Frontal cortex (tissue), 4 donors: ENCODE measurements at places on chromosomes 11 and 22.
A peak's percentile ranks its signal among the peaks of the same experiment; 100 is the strongest.

- no peak for DNase-seq
Measured at GRCh38 chr11:62830904-62831519, 839 bp downstream of the STX5 start.

GRCh38 chr11:119085437-119085847 lies 761 bp downstream of the HMBS start:
- no peak for DNase-seq

DNA sequence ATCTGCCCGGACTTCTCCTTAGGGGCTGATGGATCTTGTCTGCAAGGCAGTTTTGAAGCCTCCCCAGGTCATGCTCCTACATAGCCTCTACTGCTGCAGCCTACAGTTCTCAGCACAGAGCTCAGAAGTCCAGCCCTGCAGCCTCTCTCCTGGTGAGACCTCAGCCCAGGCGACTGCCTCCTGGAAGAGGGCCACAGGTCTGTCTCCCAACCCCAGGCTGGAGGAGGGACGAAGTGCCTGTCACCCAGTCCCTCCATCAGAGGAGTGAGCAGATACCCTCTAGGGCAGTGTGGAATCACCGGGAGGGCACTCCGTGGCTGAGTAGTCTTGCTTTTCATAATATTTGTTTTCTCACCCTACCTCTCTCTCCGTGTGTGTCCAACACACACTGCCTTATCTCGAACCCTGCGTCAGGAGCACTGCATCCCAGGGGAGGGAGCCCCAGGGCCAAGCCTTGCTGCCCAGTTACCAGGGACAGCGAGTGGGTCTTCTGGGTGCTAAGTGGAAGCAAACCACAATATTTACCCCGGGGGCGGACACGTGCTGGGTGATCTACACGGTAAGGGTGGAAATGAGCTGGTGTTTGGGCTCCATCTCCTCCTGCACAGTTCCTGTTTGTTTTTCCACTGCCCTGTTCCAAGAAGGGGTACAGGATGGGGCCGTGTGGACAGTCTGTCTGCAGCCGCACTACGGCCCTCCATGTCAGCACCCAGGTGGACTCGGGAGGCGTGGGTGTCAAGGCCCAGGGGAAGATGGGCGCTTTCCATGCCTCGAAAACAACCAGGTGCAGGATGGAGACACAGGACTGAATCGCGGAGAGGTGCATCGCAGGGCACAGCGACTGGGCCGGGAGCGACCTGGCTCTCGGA lies 133.7 kb upstream of the HSD17B12 start:
- no peak for DNase-seq

DNA sequence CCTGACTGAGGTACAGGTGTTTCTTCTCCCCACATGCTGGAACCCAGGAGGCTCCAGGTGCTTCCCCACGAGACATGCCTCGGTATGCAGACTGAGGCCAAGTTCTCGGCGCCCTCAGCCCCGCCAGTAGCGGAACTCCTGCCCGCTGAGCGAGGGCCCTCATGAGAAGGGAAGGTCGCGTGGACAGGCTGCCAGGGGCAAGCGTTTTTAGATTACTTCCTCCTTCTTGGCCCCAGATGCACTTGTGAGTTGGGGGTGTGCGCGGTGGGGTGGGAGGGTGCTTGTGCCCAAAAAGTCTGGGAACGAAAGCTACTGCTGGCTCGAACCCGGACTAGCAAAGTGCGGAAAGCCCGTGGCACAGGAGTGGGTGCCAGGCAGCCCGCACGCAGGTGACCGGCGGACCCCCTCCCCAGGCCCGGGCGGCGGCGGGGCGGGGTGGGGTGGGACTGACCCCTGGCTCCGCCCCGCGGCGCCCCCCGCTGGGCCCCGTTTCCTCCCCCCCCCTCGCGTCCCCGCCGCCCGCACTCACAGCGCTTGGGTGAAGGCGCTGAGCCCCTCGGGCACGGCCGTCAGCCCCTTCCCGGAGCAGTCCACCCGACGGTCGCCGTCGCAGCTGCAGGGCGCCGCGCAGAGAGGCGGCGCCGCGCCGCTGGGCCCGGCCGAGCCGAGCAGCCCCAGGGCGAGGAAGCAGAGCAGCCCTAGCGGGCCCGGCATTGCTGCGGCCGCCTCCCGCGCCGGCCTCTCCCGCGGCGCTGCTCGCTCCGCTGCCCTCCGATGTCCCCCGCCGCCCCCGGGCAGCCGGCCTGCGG lies 797 bp downstream of the LGR4 start:
- peak; percentile 56 for DNase-seq

DNA sequence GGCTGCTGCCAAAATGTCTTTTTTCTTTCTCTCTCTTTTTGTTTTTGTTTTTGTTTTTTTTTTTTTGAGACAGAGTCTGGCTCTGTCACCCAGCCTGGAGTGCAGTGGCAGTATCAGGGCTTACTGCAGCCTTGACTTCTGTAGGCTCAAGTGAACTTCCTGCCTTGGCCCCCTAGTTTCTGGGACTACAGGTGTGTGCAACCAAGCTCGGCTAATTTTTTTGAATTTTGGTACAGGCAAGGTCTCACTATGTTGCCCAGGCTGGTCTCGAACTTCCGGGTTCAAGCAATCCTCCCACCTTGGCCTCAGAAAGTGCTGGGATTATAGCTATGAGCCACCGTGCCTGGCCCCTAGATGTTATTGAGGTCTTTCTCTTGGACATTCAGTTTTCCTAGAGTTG lies 2.2 kb upstream of the DDX10 start:
- DNase-seq, result no peak

DNA sequence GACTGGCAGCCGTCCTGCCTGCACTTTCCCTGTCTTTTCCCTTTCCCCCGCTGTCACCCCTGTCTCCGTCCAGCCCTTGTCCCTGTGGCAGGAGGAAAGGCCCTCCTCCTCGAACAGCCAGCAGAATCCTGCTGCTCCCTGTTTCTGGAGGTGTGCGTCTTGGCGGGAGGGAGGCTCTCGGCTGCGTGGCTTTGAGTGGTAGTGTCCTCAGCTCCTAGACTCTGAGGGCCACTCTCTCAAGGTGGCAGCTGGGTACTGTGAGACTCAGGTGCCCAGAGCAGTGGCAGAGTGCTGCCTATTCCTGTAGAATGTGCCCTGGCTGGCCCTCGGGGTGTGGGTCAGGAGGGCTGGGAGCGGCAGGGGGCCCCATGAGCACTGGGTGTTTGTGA lies 9.1 kb upstream of the RANBP1 start:
- no peak for DNase-seq

GRCh38 chr11:30789270-30789669 lies 203.1 kb upstream of the MPPED2 start:
- DNase-seq, result no peak
